Hematopoietic multipotent progenitor cell (in vitro differentiated cells): ENCODE measurements at places on chromosomes 2 and 18. TPM values are rescaled to one million over a fixed set of nuclear protein-coding genes. Genes with fewer than 3 reads are reported as not detected.
A peak's percentile ranks its signal among the peaks of the same experiment; 100 is the strongest.

- DNase-seq, result no peak
These were observed 26.0 kb upstream of the NOTO start for GRCh38 chr2:73176205-73176880.

DNA sequence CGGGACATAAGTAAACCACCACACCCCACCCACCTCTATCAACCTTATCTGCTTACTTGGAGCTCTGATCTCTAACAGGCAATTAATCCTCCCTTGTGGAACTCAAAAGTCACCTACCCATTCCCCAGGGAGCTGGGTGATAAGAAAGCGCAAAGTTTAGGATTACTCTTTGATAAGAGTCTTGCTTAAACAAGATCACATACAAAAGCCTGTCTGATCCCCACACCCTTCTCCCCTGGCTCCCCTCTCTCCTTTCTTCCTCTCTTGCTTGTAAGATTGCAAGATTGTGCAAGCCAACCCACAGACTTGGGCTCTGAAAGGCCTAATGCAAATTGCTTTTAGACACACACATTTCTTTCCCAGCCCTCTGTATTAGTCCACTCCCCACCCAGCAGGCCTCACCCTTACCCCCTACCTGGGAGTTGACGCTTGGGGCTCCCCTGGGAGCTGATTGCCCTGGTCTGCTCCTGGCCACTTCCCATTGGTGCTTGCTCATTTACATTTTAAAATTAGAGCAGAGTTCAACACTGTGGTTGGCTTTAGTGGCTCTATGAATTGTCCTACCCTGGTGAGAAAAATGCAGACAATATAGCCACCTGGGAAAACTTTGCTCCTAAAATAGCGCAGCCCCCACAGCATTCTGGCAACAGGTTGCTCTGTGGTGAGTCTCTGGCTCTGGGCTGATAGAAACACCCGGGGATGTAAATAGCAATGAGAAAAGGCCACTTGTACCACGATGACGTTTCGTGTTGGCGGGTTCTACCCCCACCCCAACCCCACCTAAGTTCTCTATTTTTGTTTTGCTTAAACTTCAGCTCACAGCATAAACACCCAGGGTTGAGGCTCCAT, 92.8 kb upstream of the MSH2 start:
- peak; percentile 64 for DNase-seq

GRCh38 chr2:233795735-233796171, 17.6 kb downstream of the MROH2A start:
- no peak for DNase-seq

GRCh38 chr2:104856973-104857261, 3.0 kb downstream of the POU3F3 start:
- no peak for DNase-seq

DNA sequence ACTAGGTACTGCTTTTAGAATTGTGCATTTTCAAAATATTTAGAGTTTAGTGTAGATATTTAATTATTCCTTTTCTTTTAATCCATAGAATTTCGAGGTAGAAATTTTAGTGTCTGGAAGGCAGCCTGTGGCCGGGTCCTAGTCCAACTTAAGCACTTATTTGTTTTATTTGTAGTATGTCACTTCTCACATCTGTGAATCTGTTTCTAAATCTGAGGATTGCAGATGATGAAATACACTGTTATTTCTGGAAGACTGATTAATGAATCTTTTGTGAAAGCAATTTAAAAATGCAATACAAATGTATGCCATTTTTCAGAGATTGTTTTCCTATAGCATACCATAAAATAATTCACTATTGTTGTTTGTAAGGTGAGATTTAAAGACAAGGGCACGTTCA, 483.9 kb upstream of the TRIB2 start:
- DNase-seq, result no peak

DNA sequence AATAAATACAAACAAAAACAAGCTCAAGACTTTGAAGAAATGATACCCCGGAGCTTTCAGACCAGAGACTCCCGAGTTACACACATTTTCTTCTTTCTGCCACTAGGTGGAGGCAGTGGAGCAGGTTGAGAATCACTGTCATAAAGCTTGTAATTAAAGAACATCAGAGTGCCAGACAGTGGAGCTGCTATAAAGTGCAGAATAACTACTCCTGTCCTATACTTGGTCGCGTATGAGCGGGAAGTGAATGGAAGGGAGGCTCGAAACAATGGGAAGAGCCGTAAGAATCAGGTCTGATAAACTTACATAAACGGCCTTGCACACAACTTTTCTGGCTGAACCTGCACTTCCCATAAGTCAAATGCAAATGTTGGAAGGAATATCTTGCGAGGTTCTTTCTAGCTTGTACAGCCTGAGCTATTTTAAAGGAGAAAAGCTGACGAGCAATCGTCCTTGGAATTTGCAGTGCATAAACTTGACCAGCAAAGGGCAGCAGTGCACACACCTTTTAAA, 189.0 kb downstream of the RPIA start:
- peak; percentile 89 for DNase-seq

DNA sequence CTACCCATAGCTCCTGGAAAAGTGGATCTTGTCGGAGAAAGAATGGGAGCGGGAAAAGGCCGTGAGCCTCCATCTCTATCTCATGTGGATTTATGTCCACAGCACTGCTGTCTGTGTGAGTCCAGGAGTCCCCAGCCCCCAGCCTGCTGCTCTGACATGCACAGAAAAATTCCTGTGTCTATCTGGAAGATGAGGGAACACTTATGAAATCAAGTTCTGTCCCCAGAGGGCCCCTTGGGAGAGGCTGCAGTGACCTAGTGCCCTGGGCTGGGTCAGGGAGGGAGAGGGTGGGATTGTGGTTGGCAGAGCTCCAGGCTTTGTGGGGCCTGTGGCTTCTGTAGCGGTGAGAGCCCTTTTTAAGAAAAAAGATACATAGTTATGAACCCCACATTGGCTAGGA, 37.6 kb downstream of the HJURP start:
- DNase-seq, result no peak

- peak; percentile 21 for DNase-seq
These were observed 1.0 kb upstream of the BMPR2 start for GRCh38 chr2:202375033-202375608.

DNA sequence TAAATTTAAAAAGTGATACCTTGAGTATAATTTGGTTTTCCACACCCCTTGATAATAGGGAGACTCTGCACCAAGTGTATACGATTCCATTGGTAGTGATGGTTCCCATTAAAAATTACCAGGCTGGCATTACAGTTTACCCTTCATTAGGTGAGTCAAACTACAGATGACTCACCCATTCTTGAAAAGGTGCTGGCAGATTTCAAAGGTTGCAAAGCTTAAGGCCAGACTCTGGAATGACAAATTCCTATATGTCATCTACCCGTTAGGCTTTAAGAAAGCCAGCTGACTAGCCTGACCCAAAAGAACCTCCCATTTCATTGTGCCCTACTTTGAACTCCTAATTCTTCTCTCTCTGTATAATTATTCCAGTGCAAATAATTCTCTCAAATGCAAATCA, 124.4 kb downstream of the LRRTM4 start:
- DNase-seq, result no peak

- peak; percentile 37 for DNase-seq
These were observed 119.6 kb downstream of the B3GNT2 start for GRCh38 chr2:62315476-62315875.

DNA sequence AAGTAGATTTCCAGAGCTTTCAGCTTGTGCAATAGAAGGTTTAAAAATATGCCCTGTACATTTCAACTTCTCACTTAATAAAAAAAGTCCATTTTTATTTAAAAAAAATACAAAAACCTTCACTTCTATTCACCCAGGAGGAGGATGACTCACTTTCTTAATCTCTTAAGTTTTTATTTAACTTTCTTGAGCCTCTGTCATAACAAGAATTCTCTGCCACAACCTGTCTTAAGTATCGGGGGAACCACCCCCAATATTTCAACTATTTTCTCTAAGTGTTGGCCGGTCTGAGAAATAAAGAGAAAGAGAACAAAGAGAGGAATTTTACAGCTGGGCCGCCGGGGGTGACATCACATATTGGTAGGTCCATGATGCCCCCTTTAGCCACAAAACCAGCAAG, 58.4 kb downstream of the LRATD1 start:
- no peak for DNase-seq

DNA sequence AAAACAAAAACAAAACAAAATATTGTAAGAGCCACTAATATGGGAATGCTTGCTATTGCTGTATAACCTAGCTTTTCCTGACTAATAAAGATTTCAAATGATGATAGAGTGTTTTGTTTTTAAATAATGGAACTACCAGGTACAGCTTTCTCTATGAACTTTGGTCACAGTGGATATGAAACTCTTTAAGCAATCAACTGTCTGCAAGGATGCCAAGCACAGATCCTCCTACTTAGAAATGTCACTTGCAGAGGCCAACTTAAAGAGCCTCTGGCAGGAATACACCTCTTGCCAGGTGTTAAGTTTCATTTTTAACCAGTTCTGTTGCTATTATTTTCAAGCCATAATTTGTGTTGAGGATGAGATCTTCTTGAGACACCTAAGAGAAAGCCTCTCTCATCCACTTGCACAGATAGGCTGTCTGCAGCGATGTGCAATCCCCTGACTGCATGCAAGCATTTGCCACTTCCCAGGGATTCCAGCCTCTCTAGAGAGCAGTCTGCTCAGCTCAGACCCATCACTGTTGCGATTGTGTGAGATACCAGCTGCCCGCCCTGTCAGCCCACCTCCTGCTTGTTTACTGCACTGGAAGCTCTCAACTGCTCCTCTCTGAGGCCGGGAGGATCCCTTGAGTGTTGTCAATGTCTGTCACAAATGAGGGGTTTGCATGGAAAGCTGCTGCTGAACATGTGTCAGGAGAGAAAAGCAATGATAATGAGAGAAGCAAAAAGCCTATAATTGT, 86.1 kb upstream of the SCG2 start:
- DNase-seq, result no peak

- no peak for DNase-seq
These were observed 133.7 kb downstream of the SH3BP4 start for GRCh38 chr2:235085476-235085875.

GRCh38 chr18:44065206-44065605, 615.5 kb upstream of the SETBP1 start:
- no peak for DNase-seq

DNA sequence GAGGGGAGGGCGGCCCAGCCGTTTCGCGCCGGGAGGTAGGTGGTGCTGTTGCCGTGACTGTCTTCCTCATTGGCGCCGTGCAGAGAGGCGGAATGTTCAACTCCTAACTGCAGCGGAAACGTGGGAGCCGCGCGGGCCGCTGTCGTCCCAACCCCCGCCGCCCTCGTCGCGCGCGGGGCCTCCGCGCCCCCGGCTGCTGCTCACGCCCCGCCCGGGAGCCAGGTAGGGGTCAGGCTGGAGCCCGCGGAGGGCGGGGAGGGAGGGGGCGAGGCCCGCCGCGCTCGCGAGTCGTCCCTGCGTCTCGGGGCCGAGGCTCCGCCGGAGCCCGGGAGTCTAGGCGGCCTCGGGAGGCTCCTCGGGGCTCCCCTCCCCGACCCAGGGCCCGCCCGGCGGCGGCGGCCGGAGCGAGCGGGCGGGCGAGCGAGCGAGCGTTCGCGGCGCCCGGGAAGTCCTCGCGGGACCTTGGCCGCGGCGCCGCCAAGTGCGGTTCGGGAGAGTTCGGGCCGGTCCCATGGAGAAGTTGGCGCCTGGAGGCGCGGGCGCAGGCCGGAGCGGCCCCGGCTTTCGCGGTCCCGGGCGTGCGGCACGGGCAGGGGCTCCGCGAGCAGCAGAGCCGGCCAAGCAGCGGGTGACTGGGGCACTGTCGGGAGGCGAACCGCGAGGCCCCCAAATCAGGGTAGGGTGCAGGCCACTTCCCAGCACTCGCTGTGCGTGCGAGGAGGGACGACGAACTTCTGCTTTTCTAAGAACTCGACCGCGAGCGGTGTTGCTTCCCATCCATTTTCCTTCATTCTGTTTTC, at the start of gene MAP3K20:
Gene MAP3K20, plus strand, starts transcription at position 66 of the 800 bp plus-strand sequence. CDS start 15,186 bp downstream, outside the sequence.
- peak; percentile 84 for DNase-seq

GRCh38 chr2:94872088-94872618, 923 bp downstream of the TEKT4 start:
- no peak for DNase-seq

GRCh38 chr2:236130349-236130998, 37.7 kb downstream of the GBX2 start:
- no peak for DNase-seq

DNA sequence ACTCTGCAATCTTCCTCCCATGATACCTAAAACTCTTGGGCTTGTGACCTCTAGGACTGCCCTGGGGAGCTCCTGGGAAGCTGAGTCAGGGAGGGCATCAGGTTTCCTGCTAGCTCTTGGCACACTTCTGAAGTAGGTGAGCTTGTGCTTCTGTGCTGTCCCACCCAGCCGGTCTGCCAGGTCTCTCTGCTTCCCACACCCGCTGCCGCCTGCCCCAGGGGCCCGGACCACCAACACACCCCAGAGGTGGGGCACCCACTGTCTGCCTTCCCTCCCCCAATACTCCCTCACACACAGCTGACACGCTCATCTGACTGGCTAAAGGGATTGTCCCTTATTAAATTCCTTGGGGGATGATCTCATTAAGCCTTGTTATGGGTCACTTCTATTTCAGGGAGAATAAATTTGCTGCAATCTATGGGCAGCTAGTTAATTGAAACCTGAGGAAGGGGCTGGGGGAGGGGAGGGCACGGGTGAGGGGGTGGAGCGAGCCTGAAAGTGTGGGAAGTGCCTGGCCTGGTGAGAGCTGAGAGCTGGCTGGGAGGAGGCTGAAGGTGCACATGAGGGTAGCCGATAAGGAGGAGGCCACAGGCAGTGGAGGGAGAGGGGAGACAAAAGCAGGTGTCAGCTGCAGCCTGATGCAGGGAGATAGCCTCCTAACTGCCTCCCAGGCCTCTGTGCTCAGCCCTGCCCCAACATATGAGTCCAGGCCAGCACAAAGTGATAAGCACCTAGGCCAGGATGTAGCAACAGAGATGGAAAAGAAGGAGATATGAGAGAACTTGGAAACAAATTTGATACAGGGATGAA, 48.8 kb downstream of the HAUS1 start:
- no peak for DNase-seq

DNA sequence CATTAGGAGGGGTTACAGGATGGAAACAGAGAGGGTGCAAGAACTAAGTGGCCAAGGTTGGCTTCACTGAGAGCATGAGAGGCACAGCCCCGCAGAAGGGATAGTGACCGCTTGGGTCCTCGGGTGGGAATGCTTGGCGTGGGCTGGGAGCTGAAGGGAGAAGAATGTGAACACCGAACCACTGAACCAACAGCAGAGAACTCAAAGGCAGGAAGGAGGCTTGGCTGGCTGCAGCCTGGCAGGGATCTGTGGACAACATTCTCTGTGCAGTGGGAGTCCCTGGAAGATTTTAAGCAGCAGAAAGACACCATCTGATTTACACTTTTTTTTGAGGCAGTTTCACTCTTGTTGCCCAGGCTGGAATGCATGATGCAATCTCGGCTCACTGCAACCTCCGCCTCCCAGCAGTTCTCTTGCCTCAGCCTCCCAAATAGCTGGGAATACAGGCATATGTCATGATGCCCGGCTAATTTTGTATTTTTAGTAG, 33.9 kb downstream of the SOWAHC start:
- DNase-seq, result no peak

DNA sequence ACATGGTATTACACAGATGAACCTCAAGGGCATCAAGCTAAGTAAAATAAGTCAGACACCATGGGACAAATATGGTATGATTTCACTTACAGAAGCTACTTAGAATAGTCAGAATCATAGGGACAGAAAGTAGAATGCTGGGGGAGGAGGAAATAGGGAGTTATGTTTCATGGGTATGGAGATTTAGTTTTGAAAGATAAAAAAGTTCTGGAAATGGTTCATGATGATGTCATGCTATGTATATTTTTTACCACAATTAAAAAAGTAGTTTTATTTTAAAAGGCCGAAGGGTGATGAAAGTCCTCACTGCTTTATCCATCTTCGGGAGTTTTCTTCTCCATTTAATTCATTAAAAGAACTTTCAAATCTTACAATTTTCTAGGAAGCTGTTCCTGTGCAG, 181.9 kb downstream of the CALCRL start:
- DNase-seq, result no peak

The IGFBP2 gene
- 8.3 TPM for total RNA-seq

The WIPF1 gene
- 26.7 TPM for total RNA-seq

The UGT1A8 gene
- total RNA-seq, result under 0.01 TPM

The NIFK gene
- total RNA-seq, result 17.0 TPM

The ADD2 gene
- total RNA-seq, result 4.3 TPM
